ENCODE measurements at places on chromosomes 7 and 10. TPM values are rescaled to one million over a fixed set of nuclear protein-coding genes. Genes with fewer than 3 reads are reported as not detected.

DNA sequence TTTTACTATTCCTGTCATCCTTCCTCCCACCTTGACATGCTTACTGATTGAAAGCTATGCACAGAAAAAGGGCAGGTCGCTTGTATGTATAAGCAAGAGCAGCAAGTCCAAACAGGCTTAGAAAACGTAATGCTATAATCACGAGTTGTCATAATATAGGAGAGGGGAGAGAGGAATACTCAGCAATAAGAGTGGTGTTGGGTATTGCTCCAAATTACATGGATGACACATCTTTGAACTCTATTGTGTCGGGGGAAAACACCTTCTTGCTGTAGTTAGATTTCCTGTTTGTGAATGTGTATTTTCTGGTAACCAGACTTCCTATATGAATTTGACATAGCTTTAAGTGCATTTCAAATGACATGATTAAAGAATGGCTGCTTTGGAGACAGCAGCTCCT, 7.5 kb downstream of the MET start:
- no peak overlapping the region for H3K4me3 ChIP-seq
- peaks cover 46% of the 10 kb centered on the region for H3K27me3 ChIP-seq
- DNase-seq: no peak
- peaks cover 10% of the 10 kb centered on the region for H3K4me1 ChIP-seq
- no peak overlapping the region for H3K27ac ChIP-seq

GRCh38 chr7:111393011-111393754, 169.1 kb downstream of the IMMP2L start:
- H3K36me3 ChIP-seq: no peaks in the 10 kb centered on the region
- H3K27me3 ChIP-seq: no peaks in the 10 kb centered on the region
- H3K4me1 ChIP-seq: no peaks in the 10 kb centered on the region
- no peak for DNase-seq
- H3K27ac ChIP-seq: no peak overlapping the region

- no peaks in the 10 kb centered on the region for H3K36me3 ChIP-seq
- DNase-seq: no peak
- no peaks in the 10 kb centered on the region for H3K4me1 ChIP-seq
- no peak overlapping the region for H3K27ac ChIP-seq
- no peak overlapping the region for H3K4me3 ChIP-seq
- H3K27me3 ChIP-seq: no peaks in the 10 kb centered on the region
Measured at GRCh38 chr10:55786461-55787050, 574.5 kb downstream of the ZWINT start.

- H3K4me3 ChIP-seq: no peak overlapping the region
- H3K27me3 ChIP-seq: no peaks in the 10 kb centered on the region
- no peaks in the 10 kb centered on the region for H3K36me3 ChIP-seq
- H3K4me1 ChIP-seq: no peaks in the 10 kb centered on the region
- no peak overlapping the region for H3K27ac ChIP-seq
Measured at GRCh38 chr7:30411897-30412296, 66.7 kb downstream of the NOD1 start.

GRCh38 chr7:149179241-149179640, 16.1 kb upstream of the ZNF282 start:
- no peaks in the 10 kb centered on the region for H3K27me3 ChIP-seq
- H3K4me1 ChIP-seq: peaks cover 2% of the 10 kb centered on the region
- no peak overlapping the region for H3K4me3 ChIP-seq

GRCh38 chr7:137165786-137166185, 177.7 kb downstream of the PTN start:
- no peaks in the 10 kb centered on the region for H3K4me1 ChIP-seq
- no peak overlapping the region for H3K27ac ChIP-seq
- no peak for DNase-seq
- H3K36me3 ChIP-seq: no peaks in the 10 kb centered on the region
- no peak overlapping the region for H3K4me3 ChIP-seq

The AKR1C8 gene
- 1.5 TPM for total RNA-seq

The STRIP2 gene
- 28.3 TPM for total RNA-seq

The WDFY4 gene
- total RNA-seq: not detected

- no peak overlapping the region for H3K4me3 ChIP-seq
- peak; percentile 6 for DNase-seq
- H3K27ac ChIP-seq: no peak overlapping the region
- H3K36me3 ChIP-seq: no peaks in the 10 kb centered on the region
Measured at GRCh38 chr7:64874562-64875250, 28.4 kb upstream of the ZNF273 start.

The ANKRD61 gene
- total RNA-seq: not detected

GRCh38 chr10:78553792-78554191, 515.0 kb upstream of the ZMIZ1 start:
- peaks cover 13% of the 10 kb centered on the region for H3K27me3 ChIP-seq
- no peak overlapping the region for H3K27ac ChIP-seq
- DNase-seq: no peak
- no peak overlapping the region for H3K4me3 ChIP-seq
- no peaks in the 10 kb centered on the region for H3K36me3 ChIP-seq
- H3K4me1 ChIP-seq: no peaks in the 10 kb centered on the region

- peaks cover 2% of the 10 kb centered on the region for H3K27me3 ChIP-seq
- DNase-seq: no peak
- no peaks in the 10 kb centered on the region for H3K36me3 ChIP-seq
- no peak overlapping the region for H3K27ac ChIP-seq
- peaks cover 2% of the 10 kb centered on the region for H3K4me1 ChIP-seq
- H3K4me3 ChIP-seq: no peak overlapping the region
Measured at GRCh38 chr10:61119573-61119972, 175.6 kb upstream of the RHOBTB1 start.

DNA sequence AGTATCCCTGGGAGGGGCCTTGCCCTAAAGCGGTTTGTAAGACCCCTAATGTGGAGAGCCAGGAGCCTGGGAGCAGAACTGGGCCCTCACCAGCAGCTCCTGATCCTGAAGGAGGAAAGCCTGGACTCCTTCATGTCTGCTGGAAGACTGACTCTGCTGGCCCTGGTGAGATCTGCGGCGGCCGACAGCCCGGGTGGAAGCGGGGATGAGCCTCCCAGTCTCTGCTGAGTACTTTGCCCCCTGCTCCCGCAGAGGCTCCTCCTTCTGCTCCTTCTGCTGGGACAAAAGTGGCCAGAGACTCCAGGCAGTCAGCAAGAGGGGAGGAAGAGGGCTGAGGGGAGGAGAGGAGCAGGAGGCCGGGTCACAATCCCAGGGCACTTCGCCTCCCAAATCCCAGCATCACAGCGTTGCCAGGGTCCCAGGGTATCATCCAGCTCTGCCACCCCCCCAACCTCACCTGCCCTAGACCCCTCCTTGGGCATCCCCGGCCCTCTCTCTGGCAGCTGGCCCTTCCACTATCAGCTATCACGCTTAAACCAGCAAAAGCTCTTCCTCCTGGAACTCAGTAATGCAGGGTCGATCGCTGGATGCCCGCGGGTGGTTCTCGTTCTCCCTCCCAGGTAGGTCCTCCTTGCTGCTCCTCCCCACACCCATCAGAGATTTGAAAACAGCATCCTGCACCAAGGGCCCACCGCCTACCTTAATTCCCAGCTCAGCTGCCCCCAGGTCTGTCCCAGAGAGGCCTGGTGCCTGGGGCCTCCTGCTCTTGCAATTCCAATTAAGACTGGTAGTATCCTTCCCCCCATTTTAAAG, 7.9 kb downstream of the TBATA start:
- no peak overlapping the region for H3K4me3 ChIP-seq
- H3K27me3 ChIP-seq: no peaks in the 10 kb centered on the region
- H3K36me3 ChIP-seq: no peaks in the 10 kb centered on the region
- DNase-seq: no peak

DNA sequence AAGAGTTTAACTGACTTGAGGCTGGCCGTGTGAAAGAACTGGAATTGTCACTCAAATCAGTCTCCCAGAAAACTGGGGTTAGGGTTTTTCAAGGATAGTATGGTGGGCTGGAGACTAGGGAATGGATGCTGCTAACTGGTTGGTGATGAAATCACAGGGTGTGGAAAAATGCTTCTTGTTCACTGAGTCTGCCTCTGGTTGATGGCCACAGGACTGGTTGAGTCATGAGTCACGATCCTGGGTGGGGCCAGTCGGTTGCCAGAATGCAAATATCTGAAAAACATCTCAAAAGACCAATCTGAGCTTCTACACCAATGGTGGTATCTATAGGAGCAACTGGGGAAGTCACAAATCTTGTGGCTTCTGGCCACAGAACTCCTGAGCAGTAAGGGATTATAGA, 16.3 kb upstream of the BAMBI start:
- H3K36me3 ChIP-seq: no peaks in the 10 kb centered on the region
- H3K27ac ChIP-seq: no peak overlapping the region
- no peak overlapping the region for H3K4me3 ChIP-seq
- peaks cover 4% of the 10 kb centered on the region for H3K4me1 ChIP-seq
- DNase-seq: no peak
- peaks cover 13% of the 10 kb centered on the region for H3K27me3 ChIP-seq

GRCh38 chr7:149496642-149497391, 792 bp downstream of the ZNF746 start:
- DNase-seq: peak; percentile 53
- H3K4me1 ChIP-seq: peaks cover 44% of the 10 kb centered on the region
- H3K36me3 ChIP-seq: peaks cover 37% of the 10 kb centered on the region
- H3K27ac ChIP-seq: peak overlapping the region; percentile 90
- H3K4me3 ChIP-seq: peak overlapping the region; percentile 97

The A1CF gene
- total RNA-seq: not detected

- no peak for DNase-seq
- no peak overlapping the region for H3K27ac ChIP-seq
- no peak overlapping the region for H3K4me3 ChIP-seq
Measured at GRCh38 chr7:47508389-47509380, 73.2 kb downstream of the TNS3 start.

The NACAD gene
- not detected for total RNA-seq

DNA sequence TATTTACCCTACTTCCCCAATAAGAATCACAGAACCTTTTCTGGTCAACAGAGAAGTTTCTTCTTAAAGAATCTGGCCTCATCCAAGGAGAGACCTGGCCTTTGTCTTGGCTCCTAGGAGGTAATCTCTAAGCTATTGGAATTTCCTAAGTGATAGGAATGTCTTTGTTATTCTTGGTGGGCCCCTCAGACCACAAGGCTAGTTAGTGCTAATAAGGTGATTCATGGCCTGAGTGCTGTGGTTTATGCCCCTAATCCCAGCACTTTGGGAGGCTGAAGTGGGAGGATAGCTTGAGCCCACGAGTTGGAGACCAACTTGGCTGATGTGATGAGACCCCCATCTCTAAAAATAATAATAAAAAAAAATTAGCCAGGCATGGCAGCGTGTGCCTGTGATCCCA, 60.0 kb upstream of the CYP2C18 start:
- H3K4me1 ChIP-seq: no peaks in the 10 kb centered on the region
- DNase-seq: no peak
- peaks cover 1% of the 10 kb centered on the region for H3K27me3 ChIP-seq
- no peak overlapping the region for H3K27ac ChIP-seq
- H3K36me3 ChIP-seq: no peaks in the 10 kb centered on the region

DNA sequence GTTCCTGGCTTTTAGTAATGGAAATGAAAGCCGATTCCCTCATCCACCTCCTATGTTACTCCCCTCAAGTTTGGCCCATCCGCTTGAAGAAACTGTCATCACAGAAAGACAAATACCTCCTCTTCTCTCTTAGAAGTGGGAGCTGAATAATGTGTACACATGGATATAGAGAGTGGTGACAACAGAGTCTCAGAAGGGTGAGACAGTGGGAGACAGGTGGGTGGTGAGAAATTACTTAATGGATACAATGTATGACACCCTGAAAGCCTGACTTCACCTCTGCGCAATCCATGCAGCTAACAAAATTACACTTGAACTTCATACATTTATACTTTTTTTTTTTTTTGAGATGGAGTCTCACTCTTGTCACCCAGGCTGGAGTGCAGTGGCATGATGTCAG, 217.5 kb downstream of the SKIDA1 start:
- H3K4me1 ChIP-seq: no peaks in the 10 kb centered on the region
- H3K27ac ChIP-seq: no peak overlapping the region
- no peaks in the 10 kb centered on the region for H3K27me3 ChIP-seq

The PCDH15 gene
- not detected for total RNA-seq

GRCh38 chr10:89207181-89207800, at the start of gene CH25H:
Gene CH25H, minus strand, starts transcription at chr10:89207317. Its CDS starts 25 bp downstream, at chr10:89207292.
- H3K36me3 ChIP-seq: no peaks in the 10 kb centered on the region
- peak within 1 kb of the TSS; percentile 71 for H3K4me3 ChIP-seq
- DNase-seq: peak; percentile 42
- peak within 1 kb of the TSS; percentile 2 for H3K27ac ChIP-seq
- H3K27me3 ChIP-seq: peaks cover 32% of the 10 kb centered on the region

The SRGN gene
- 468 TPM for total RNA-seq

The GRID2IP gene
- total RNA-seq: 0.15 TPM

The SH3PXD2A gene
- total RNA-seq: 17.9 TPM

The CLDN3 gene
- total RNA-seq: not detected

The OR9A2 gene
- total RNA-seq: not detected

GRCh38 chr10:42959833-42960232, 117.0 kb upstream of the RET start:
- DNase-seq: peak; percentile 9
- H3K4me3 ChIP-seq: no peak overlapping the region
- no peak overlapping the region for H3K27ac ChIP-seq
- H3K27me3 ChIP-seq: peaks cover 10% of the 10 kb centered on the region
- no peaks in the 10 kb centered on the region for H3K4me1 ChIP-seq
- H3K36me3 ChIP-seq: no peaks in the 10 kb centered on the region

The ZCWPW1 gene
- 2.7 TPM for total RNA-seq

The SFRP4 gene
- not detected for total RNA-seq

GRCh38 chr7:24152356-24152755, 131.6 kb upstream of the NPY start:
- H3K27me3 ChIP-seq: no peaks in the 10 kb centered on the region
- H3K36me3 ChIP-seq: no peaks in the 10 kb centered on the region
- no peak overlapping the region for H3K4me3 ChIP-seq
- no peak for DNase-seq
- no peaks in the 10 kb centered on the region for H3K4me1 ChIP-seq

GRCh38 chr7:142000244-142000643, 4.6 kb downstream of the MGAM start:
- no peak overlapping the region for H3K4me3 ChIP-seq
- no peak overlapping the region for H3K27ac ChIP-seq
- H3K36me3 ChIP-seq: no peaks in the 10 kb centered on the region
- H3K4me1 ChIP-seq: no peaks in the 10 kb centered on the region

- H3K27me3 ChIP-seq: no peaks in the 10 kb centered on the region
- H3K36me3 ChIP-seq: no peaks in the 10 kb centered on the region
- no peak overlapping the region for H3K27ac ChIP-seq
- DNase-seq: no peak
Measured at GRCh38 chr7:138021889-138022288, 20.0 kb upstream of the CREB3L2 start.

The PLCE1 gene
- total RNA-seq: 0.08 TPM

The DDX56 gene
- 59.0 TPM for total RNA-seq

GRCh38 chr7:155800301-155800700, 12.0 kb downstream of the SHH start:
- no peak overlapping the region for H3K4me3 ChIP-seq
- DNase-seq: no peak
- H3K4me1 ChIP-seq: peaks cover 16% of the 10 kb centered on the region
- H3K36me3 ChIP-seq: no peaks in the 10 kb centered on the region

- no peak for DNase-seq
- H3K4me1 ChIP-seq: peaks cover 5% of the 10 kb centered on the region
- H3K36me3 ChIP-seq: no peaks in the 10 kb centered on the region
Measured at GRCh38 chr7:101567230-101567629, 61.9 kb downstream of the MYL10 start.
